ENCODE measurements at places on chromosomes 7 and 10.

- no peak for DNase-seq
Observed at GRCh38 chr10:52659085-52659484, 113.5 kb downstream of the MBL2 start.

GRCh38 chr10:9437131-9437530, 1382.6 kb downstream of the GATA3 start:
- DNase-seq: no peak

DNA sequence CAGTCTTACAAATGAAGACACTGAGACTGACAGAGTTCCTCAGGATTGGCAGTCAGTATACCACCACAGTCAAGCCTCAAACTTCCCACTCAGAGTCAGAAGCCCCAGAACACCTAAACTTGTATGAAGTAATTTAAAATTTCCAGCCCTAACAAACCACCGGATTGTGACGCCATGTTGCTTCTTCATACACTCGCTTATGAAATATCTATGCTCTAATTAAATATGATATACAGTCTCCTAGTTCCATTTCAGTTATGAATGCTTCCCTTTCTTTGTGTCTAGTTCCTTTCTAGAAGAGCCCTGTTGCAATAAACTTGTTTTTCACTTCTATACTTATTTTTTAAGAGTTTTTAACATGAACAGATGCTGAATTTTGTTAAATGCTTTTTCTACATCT, 172.0 kb upstream of the NOBOX start:
- no peak for DNase-seq

DNA sequence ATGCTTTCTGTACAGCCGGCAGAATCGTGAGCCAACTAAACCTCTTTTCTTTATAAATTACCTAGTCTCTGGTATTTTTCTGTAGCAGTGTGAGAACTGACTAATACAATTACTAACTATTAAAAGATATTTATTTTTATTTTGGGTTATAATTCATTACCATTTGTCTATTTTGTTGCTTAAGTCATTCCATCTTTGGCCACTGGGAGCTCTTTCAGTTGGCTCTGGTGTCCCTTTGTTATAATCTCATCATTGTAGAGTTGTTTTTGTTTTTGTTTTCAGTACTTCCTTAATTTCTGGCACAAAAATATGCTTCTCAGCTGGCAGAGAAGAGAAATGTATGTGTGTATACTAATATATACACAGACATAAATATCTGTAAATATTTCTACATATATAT, 807.9 kb upstream of the MBL2 start:
- DNase-seq: peak; percentile 10

DNA sequence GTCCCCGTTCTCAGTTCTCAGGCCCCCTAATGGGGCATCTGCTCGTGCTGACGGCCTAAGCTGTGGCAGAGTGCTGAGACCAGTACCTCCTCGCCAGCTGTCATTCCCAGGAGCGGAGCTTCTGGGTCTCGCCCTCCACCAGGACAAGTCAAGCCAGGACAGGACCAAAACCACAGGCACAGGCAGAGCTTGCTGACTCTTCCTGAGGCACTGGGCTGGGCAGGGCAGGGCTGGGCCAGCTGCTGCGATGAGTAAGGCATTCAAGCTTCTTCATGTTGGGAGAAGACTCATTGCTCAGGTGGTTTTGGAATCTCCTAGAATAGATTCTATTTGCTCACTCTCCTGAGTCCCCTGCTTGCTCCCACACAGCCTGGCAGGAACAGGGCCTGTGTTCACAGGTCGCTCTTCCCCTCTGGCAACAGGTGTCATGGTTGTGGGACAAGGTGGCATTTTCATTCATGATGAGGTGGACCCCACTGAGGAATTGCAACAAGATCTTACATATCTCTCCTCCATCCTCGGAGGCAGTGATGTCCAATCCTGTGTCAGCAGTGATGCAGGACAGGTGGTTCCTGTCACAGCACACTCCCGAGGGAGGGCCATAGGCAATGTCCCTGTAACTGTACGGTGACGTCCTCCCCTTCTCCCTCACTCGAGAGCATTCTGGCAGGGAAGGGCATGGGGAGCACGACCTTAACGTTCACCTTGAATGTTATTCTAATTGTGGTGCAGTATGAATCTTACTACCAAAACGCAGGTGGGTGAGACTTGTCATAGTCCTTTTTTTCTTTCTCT, 17.0 kb upstream of the SH3PXD2A start:
- no peak for DNase-seq

DNA sequence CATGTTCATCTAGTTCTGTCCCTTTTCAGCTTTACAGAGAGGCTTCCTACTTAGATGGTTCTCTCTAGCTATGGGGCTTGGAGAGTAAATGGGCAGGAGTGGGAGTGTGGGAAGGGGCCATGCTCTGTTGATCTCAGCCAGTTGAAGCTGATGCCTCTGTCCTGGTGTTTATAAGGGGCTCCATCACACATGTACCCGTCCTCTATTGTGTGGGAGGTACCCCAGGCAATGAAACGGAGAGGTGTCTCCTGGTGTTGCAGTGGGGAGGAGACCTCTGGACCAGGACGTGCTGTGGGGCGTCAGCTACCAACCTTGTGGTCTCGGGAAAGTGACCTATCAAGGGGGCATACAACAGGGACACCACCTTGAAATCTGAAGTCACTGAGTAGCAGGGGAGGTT, 173.5 kb downstream of the CELF2 start:
- DNase-seq: no peak

GRCh38 chr10:8418631-8419030, 364.1 kb downstream of the GATA3 start:
- DNase-seq: no peak

All from common myeloid progenitor, CD34-positive (primary cell).